ENCODE measurements at places on chromosomes 11 and 22. TPM values are rescaled to one million over a fixed set of nuclear protein-coding genes. Genes with fewer than 3 reads are reported as not detected.

KRTAP5-9 gene
- total RNA-seq: 0.37 TPM

DNA sequence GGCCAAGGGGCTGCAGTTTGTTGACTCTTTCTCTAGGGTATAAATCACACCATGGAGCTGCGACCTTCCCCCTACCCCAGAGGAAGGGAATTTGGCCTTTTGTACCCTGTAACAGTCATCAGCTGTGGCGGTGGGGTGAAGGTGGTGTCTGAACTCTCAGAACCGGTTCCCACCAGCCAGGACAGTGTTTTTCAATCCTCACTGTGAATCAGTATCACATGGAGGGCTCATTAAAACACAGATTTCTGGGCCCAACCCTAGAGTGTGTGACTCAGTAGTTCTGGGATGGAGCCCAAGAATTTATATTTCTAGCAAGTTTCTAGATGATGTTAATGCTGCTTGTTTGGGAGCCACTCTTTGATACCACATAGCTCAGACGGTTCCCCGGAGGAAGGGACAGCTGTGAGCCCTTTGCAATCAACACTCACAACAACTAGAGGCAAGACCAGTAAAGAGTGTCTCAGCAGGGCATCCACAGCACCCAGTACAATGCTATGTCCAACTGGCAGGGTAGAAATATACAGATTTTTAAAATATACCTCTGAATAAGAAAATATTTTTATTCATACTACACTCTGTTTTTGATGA lies 43.9 kb upstream of the FAT3 start:
- DNase-seq: no peak

- no peak for DNase-seq
These were observed 63.3 kb upstream of the PHF21B start for GRCh38 chr22:45073064-45073463.

C11orf52 gene
- 7.9 TPM for total RNA-seq

TMEM126B gene
- 37.3 TPM for total RNA-seq

GSTT2 gene
- total RNA-seq: not detected

- no peak for DNase-seq
These were observed 43.8 kb upstream of the API5 start for GRCh38 chr11:43267856-43268580.

GRCh38 chr11:76153571-76153923 lies 52.8 kb downstream of the WNT11 start:
- no peak for DNase-seq

DNA sequence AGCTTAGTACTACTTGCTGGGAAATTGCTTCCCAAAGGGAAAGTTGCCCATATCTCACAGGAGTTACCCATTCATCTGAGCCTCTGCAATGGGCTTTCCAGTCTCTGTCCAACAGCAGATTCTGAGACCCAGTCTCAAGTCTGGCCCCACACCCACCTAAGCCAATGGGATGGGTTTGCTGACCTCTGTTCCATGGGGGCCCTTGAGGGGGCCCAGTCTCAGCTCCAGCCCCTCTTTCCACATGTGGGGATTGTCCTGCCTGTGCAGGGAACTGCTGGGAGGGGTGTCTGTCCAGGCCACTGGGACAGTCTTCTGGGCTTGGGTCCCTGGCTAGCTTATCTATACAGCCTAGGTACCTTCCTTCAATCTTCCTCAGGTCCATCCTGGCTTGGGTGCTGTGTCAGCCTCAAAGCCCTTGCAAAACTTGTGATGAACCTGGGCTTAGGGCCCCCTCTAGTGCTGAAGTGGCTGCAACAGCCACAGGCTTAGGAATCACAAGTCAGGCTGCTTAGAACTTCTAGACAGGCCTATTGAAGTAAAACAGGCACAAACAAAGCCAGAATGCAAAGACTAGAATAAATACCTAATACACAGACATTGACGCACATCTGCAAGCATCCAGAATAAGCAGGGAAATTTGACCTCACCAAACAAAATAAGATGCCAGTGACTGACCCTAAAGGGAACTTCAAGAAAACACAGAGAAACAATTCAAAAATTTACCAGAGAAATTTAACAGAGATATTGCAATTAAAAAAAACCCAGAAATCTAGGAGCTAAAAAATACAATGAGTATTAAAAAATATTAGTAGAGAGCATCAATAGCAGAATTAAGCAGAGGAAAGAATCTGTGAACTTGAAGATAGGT lies 11.7 kb upstream of the PATL1 start:
- no peak for DNase-seq

HBG2 gene
- total RNA-seq: not detected

DNA sequence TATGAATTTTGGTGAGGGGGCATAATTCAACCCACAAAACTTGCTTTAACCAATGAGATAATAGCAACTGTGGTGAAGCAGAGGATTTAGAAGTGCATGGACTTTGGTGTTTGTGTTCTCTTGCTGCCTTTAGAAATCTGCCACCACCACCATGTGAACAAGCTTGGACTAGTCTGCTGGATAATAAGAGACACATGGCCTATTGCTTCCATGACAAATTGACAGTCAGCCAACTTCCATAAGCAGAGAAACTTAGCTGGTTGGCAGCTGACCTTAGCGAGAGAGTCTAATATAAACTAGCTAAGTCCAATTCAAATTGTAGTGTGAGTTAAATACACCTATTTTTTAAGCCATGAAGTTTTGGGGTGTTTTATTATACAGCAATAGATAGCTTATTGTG lies 482.1 kb upstream of the ANO5 start:
- DNase-seq: no peak

PHLDA2 gene
- not detected for total RNA-seq

DNA sequence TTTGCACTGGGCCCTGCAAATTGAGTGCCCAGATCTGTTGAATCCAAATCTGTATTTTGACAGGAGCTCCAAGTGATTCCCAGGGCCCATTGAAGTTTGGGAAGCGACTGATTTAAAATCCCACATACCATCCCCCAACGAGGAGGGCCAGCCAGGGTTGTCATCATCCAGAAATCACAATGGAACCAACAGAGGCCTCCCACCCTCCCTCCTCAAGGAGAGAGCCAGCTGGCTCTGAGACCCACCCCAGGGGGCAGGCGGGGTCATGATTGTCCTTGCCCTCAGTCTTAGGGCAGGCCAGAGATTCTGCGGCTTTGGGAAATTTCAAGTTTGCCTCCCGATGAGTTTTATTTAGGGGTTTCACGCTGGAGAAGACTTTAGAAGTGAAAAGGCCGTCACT lies 358.2 kb downstream of the MN1 start:
- no peak for DNase-seq

DNA sequence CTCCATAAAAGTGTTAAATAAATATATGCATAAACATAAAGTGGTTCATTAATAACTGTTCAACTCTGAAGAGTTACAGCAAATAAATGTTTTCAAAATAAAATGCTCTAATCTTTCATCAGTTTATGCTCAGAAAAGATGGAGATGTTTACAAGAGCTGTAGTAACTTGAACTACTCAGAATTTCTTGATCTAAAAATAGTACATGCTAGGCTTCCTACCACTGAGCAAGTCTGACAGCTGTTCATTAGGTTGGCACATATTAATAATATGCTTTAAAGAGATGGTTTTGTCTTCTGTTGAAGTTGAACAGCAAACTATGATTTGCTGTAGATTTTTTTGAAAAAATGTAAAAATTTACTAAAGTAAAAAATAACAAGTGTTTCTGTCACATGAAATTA lies 10.8 kb upstream of the SLN start:
- DNase-seq: no peak

GRCh38 chr11:118612378-118612777 lies 5.0 kb downstream of the PHLDB1 start:
- no peak for DNase-seq

GRCh38 chr22:11598492-11599440 lies 3929.2 kb upstream of the OR11H1 start:
- DNase-seq: no peak

DNA sequence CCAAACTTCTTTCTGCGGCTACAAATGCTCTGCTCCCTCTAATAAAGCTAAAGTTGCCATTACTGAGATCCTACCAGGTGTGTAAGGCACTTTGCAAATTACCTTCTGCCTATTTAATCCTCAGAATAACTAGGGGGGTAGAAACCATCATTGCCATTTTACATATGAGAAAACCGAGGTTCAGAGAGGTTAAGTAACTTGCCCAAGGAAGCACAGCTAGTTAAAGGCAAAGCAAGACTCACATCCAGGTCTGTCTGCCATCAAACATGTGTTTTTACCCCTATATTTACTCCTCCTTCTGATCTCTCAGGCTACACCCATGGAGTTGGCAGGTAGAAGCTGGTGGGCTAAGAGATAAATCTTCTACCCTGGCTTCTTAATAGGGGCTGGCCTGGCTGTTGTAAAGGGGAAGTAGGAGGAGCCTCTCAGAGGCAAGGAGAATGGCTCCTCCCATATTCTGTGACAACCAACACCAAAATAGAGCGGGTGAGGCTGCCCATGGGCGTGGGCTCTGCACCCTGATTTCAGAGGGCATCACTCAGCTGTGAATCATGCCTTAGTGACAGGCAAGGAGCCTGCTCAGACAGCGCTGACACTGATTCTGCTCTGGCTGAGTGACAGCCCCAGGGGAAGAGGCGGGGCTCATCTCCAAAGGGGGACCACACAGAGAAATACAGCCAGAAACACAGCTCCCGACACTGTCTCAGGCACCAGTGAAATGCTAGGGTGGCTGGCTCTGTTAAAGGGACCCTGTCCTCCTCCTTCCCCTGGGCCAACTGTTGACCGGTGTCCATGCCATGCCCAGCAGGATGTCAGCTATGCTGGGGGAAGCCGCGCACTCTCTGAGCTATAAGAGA lies 106.8 kb downstream of the ABTB2 start:
- no peak for DNase-seq

DNA sequence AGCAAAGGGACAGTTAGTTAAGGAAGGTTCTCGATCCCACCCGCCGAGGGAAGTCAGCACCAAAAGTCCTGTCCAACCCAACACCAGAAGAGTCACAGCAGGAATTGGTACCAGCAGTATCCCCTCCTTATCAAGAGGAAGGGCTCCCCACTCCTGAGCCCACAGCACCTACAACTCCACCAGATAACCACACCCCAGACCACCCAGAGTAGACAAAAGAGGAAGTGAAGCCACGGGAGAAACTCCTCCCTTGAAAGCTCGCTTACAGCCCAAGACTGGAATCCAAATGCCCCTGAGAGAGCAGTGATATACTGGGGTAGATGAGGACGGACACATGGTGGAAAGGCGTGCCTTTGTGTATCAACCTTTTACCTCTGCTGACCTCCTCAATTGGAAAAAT lies 7.3 kb upstream of the CD5 start:
- no peak for DNase-seq

KDM4D gene
- 0.63 TPM for total RNA-seq

GRCh38 chr22:18044548-18045271 lies 20.3 kb upstream of the MICAL3 start:
- no peak for DNase-seq

DNA sequence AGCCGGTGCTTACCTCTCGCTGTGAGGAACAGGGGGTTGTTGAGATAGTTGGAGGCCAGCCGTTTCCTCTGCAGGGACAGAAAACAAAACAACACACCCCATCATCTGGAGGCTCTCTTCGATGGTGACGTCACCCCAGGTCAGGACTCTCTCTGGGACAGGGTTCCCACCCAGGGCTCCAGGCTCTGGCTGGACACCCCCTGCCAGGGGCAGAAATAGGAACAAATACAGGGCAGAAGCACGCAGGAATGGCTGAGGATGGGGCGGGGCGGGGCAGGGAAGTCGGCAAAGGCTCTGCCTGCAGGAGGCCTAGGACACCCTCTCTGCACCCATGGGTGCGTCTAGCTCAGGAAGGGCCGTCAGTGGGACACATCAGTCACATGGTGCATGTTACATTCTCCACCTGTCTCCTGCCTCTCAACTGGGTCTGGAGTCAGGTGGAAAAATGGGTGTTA lies 118.5 kb downstream of the PHF21B start:
- no peak for DNase-seq

KRTAP5-1 gene
- total RNA-seq: not detected

DNA sequence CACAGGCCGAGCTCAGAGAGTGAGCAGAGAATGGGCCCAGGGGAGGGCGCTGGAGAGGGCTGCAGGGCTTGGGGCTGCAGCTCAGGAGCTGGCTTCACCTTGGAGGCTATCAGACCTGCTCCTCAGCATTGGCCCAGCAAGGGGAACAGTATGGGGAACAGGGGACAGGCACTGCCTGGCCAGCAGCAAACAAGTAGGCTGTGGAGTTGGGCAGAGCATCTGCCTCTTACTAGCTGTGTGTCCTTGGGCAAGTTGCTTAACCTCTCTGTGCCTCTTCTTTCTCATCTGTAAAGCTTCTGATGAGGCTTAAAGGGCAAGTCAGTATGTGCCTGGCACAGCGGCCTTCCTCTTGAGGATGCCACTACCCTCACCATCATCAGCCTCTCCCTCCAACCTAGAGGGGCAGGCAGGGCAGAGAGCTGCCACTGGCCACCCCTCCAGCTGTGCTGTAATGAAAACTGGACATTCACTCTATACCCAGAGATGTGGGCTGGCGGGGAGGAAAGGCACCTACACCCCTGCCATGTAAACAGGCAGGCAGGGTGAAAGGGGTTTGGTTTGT lies 7.5 kb upstream of the CDKN1C start:
- DNase-seq: no peak

- DNase-seq: no peak
These were observed 206.4 kb downstream of the DBX1 start for GRCh38 chr11:19953909-19954308.

DNA sequence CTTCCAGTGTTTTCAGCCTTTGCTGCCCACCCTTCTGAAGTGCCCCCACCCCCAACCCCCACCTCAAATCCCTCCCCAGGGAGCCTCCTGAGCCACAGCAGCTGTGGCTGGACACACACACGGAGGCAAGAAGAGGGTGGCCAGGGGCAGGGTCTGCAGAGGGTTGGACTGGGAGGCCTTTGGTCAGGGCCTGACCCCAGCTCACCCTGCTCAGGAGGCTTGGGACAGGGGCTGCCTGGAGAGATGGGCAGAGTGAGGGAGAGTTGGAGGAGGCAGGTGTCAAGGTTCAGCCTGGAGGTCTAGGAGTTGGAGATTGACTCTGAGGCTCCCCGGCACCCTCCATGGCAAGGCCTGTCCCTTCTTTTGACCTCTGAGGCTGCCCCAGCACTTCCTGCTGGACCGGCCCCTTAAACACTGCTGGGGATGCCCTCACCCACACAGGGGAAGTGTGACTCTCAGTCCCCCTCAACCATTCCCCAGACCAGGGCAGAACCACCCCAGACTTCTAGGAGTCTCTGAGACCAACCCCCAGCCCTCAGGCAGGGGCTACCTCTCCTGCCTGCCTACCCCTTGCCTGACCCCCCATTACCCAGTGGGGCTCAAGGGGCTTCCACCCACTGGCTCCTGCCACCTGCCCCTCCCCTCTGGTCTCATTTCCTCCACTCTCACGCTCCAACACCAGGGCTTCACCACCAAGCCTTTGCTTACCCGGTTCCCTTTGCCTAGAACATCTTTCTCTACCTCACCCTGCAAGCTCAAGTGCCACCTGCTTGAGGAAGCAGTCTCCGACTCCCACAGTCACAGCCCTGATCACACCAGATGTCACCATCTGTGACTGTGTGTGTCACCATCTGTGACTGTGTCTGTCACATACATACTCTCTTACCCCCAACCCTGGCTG lies 8.6 kb downstream of the ARAP1 start:
- DNase-seq: no peak

DNA sequence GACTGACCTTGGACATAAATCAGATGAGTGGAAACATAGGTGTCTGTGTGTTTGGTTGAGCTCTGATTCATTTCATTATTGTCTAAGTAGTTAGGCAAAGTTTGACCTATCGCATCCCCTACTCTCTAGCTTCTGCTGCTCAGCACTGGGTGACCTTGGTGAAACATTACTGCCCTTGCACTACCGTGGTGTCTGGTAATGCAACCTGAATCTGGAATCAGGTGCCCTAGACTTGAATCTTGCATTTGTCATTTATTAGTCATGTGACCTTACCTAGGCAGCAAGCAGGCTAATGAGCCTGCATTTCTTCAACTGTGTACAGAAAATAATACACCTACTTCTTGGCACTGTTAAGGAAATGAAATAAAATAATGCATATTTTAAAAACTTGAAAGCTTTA lies 242.3 kb upstream of the BLID start:
- DNase-seq: no peak

SCN4B gene
- total RNA-seq: 10.2 TPM

OR51E2 gene
- 0.19 TPM for total RNA-seq

Data from omental fat pad (tissue), 4 donors.